ENCODE measurements at places on chromosomes 5 and 9. TPM values are rescaled to one million over a fixed set of nuclear protein-coding genes. Genes with fewer than 3 reads are reported as not detected.
A peak's percentile ranks its signal among the peaks of the same experiment; 100 is the strongest.

DNA sequence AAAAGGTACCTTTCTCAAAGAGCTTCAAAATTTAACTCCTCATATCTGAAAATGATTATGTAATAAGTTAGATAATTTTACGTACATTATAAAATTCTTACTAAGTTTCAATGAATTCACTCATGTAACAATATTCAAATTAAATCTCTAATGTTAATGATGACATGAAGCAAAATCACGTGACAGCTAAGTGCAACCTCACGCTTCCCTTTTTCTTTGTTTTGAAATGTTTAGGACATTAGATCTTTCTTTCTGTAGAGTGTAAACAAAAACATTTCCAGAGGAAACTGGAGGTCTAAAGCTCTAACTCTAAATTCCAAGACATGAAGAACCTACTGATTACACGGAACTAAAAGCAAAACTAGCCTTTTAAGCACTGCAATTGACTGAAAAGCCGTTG, 227.3 kb upstream of the TBCA start:
- no peak for DNase-seq

APBA1 gene
- total RNA-seq, result 0.27 TPM

GRCh38 chr9:35287987-35288632, 126.3 kb downstream of the UNC13B start:
- no peak for DNase-seq

KIF4B gene
- not detected for total RNA-seq

GRCh38 chr5:123180178-123180577, 91.1 kb downstream of the PRDM6 start:
- DNase-seq, result no peak

PITX1 gene
- total RNA-seq, result under 0.01 TPM

DNA sequence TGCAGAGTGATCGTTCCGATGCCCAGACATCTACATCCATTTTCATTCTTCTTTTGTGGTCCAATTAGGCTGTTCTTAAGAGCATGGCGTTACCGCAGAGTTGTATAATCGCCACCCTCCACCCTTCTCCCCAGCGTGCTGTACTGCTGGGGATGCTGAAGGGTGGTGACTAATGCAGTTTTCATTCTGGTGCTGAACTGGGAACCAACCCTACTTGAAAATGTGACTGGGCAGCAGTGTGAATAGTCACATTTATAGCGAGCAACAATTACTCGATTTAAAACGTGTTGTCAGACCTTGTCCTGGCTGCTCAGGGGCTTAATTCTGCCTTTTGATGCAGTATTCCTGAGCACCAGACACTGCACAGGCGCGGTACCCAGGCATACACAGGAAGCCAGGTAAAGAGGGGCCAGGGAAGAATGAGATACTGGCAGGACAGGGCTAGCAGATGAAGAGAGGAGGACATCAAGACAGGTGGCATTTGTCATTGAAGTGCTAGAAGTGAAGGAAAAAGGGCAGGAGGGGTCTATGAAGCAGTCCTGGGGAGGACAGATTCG, 719 bp upstream of the ISCA1 start:
- DNase-seq, result no peak

CBY3 gene
- 1.3 TPM for total RNA-seq

GRCh38 chr9:128203024-128203706, at the start of gene DNM1:
Gene DNM1 (plus strand): TSS chr9:128203379. CDS start chr9:128203471, 92 bp downstream.
- peak; percentile 65 for DNase-seq

CD180 gene
- 0.54 TPM for total RNA-seq

GRCh38 chr5:56350011-56350596, 117.0 kb upstream of the ANKRD55 start:
- DNase-seq, result no peak

PCDHGA9 gene
- total RNA-seq, result 1.1 TPM

SHOC1 gene
- not detected for total RNA-seq

LCN2 gene
- total RNA-seq, result 2.2 TPM

DNA sequence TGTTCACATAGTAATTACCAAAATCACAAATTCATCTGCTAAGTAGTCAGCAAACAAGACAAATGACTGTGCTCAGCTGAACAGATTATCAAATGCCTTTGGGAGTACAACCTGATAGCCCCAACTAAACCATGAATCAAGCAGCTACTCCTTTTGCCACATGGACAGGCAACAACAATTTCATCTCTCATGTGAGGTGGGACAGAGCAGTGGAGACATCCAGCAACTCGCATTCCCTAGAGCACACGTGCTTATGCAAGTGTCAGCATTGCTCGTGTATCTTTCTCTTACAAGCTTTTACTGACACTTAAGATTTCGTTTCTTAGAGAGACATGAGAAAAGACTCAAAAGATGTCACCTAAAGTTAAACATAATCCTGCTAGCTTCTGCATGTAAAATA, 42.7 kb upstream of the PPP2R2B start:
- DNase-seq, result no peak

MTMR12 gene
- 16.2 TPM for total RNA-seq

KIAA1191 gene
- 56.3 TPM for total RNA-seq

DNA sequence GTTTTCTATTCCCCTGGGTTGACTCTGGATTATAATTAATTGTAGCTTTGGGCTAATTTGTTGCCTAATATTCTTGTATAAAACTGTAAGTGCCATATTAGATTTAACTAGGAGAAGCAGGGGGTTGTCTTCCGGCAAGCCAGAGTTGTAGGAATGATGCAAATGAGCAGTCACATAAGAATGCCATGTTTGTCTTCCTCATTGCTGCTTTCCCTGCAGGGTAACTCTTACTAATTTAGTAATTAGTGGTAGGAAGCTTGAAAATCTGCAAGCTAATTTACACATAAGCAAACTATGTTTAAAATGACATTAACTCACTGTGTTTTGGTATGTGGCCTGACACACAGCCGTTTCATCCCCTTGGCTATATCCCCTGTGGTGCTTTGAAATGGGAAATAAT, 527.8 kb downstream of the KCTD16 start:
- DNase-seq, result no peak

GRCh38 chr9:133822430-133823065, 84.4 kb upstream of the SARDH start:
- DNase-seq, result no peak

DNA sequence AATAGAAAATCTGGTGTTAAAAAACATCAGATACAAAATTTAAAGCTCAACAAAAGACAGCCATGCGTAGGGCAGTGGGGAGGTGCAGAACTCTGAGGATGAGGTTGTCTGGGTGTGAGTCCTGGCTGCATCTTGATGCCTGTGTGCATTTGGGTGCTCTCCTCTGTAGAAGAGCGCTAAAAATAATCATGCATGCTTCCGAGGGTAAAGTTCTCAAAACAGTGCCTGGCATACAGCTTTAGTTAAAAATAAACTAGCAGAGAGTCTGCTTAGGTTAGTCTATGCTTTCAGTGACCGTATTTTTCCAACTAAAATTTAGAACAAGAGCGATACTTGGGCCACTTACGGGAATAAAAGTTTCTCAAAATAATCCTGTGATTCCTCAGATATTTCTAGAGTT, 55.5 kb upstream of the SPATA31C2 start:
- DNase-seq, result no peak

EQTN gene
- total RNA-seq, result not detected

DNA sequence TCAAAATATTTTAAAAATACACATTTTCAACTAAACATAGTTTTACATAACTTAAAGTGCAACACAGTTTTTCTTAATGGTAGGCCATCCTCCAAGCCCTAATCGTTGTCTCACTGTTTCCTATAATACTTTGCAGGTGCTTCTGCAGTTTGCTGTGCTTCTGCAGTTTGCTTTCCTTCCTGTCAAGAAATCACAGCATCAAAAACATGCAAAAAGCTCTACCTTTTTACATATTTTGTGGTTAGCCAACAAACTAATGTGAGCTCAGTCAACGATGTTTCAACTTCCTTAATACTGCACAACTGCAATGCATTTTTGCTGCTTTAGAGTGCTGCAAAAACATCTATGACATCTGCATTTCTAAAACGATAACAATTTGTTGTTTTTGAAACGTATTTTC, 25.2 kb downstream of the EMB start:
- no peak for DNase-seq

- no peak for DNase-seq
These were observed 152.9 kb upstream of the MAP1B start for GRCh38 chr5:71954329-71954728.

UNC5A gene
- total RNA-seq, result not detected

GRCh38 chr5:95332158-95332557, 47.3 kb upstream of the MCTP1 start:
- DNase-seq, result no peak

DNA sequence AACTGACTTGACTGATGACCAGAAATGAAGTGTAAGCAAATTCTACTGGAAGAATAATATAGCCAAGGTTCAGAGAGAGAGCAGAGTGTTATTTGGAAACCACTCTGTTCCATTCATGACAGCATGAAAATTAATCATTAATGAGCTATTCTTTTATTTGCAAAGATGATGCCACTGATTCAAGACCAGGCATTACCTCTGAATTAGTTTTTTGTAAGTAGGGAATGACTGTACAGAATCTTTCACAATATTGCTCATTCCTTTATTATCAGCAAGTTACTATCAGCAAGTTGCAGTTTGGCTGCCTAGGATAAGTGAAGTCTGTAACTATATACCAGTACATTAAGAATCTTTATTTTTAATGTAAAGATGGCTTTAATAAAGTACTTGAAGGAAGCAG, 75.1 kb upstream of the RGMB start:
- DNase-seq, result no peak

FAM151B gene
- 0.81 TPM for total RNA-seq

DNA sequence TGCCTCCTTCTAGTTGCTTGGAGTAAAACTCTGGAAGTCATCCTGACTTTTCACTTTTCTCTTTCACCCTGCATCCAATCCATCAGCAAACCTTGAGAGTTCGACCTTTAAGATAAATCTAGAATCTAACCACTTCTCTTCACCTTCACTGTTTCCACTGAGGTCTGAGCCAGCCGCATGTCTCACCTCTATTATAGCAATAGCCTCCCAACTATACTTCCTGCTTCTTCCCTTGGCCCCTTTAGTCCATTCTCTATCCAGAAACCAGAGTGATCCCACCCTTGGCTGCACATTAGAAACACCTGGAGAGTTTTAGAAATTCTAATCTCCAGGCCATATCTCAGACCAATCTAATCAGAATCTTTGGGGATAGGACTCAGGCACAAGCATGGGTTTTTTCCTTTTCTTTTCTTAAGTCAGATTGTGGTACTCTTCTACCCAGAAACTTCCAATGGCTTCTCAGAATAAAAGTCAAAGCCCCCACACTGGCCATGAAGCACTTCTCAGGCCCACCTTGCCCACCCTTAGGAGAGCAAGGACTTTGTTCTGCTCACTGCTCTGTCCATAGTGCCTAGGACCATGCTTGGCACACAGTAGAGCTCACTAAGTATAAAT, 33.1 kb downstream of the MFAP3 start:
- DNase-seq, result no peak

- DNase-seq, result no peak
These were observed 21.1 kb downstream of the AK8 start for GRCh38 chr9:132857031-132857430.

CD274 gene
- total RNA-seq, result 0.27 TPM

- DNase-seq, result no peak
These were observed 574.3 kb downstream of the LRRC70 start for GRCh38 chr5:63152871-63153270.

- no peak for DNase-seq
These were observed 14.2 kb downstream of the KIAA1958 start for GRCh38 chr9:112500842-112501241.

DNA sequence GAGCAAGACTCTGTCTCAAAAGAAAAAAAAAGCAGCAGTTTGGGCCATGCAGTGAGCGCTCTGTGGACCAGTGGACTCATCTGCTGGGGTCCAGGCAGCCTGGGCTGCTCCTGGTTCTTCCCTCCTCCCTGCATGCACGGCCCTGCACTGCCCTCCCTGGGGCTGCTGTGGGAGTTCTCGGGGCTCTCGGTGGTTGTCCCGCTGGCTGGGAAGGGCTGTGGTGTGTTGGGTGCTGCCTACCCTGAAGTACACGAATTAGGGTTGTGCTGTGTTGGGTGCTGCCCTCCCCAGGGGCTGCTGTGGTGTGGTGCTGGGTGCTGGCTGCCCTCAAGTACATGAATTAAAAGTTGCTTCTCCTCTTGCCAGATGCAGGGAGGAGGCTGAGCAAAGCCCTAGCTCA, 18.3 kb upstream of the CLPTM1L start:
- no peak for DNase-seq

PANK3 gene
- total RNA-seq, result 12.4 TPM

DNA sequence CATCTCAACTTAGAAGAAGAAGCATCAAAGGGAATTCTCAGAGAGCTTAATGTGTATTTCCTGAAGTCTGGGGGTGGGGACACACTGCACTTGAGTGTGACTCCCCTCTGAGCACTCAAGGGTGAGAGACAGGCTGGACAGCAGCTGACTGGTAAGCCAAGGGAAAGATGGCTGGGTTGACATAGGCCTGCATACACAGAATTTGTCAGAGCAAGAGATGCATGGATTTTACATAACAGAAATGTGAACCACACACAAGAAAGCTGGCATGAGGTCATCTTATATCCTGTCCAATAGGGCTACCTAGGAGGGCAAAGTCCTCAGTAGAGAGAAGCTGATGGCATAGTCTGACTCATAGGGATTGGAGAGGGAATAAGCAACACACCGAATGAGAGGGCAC, 114.3 kb upstream of the EPB41L4A start:
- no peak for DNase-seq

DNA sequence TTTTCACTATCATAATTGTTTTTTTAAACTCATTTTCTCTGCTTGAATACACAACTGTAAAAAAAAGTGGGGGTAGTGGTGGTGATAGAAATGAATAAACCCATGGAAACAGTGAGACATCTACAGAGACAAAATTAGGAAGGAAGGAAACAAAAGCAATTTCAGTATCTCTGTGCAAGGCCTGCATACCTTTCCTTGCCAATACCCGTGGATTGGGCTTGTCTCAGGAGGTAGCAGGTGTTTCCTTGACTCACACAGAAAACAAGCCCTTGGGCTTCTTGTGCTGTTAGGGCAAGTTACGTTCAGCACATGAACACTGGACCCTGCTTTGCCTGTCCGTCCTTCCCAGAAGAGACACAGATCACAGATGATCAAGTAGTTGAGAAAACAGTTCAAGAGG, 372.2 kb downstream of the ZSWIM6 start:
- no peak for DNase-seq

- DNase-seq, result no peak
These were observed 11.5 kb upstream of the ALDH1B1 start for GRCh38 chr9:38380872-38381534.

GRCh38 chr5:10528056-10528816, 35.6 kb upstream of the ANKRD33B start:
- DNase-seq, result no peak

ZDHHC11B gene
- 1.6 TPM for total RNA-seq

- DNase-seq, result no peak
These were observed 7.6 kb upstream of the ZNF618 start for GRCh38 chr9:113868501-113868900.

VPS13A gene
- 16.2 TPM for total RNA-seq

PCDHGB4 gene
- 1.6 TPM for total RNA-seq

CAMK4 gene
- 0.27 TPM for total RNA-seq

GRCh38 chr9:114098936-114099668, at the start of gene KIF12:
Gene KIF12 (minus strand): TSS chr9:114099292. CDS start chr9:114099276, 16 bp downstream.
- no peak for DNase-seq

OSMR gene
- under 0.01 TPM for total RNA-seq

DNA sequence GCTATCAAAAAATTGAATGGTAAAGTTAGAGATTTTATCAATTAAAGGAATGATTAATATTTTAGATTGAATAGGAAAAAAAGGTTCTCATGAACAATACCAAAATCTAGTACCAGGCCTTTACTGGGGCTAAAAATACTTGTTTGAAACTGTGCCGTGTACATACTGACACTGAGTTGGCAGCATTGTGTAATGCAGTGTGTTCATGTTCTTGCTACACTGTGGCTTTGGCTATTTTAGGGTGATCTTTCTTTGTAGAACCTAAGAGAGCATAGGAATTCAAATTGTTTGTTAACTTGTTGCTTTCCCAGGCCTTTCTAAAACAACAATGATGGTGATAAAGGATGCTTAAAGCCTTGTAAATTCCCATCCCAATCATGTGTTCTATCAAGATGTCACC, 80.9 kb downstream of the KIF4B start:
- DNase-seq, result no peak

Measured in hematopoietic multipotent progenitor cell (in vitro differentiated cells).